ENCODE measurements at places on chromosomes 16 and 17. TPM values are rescaled to one million over a fixed set of nuclear protein-coding genes. Genes with fewer than 3 reads are reported as not detected.

DNA sequence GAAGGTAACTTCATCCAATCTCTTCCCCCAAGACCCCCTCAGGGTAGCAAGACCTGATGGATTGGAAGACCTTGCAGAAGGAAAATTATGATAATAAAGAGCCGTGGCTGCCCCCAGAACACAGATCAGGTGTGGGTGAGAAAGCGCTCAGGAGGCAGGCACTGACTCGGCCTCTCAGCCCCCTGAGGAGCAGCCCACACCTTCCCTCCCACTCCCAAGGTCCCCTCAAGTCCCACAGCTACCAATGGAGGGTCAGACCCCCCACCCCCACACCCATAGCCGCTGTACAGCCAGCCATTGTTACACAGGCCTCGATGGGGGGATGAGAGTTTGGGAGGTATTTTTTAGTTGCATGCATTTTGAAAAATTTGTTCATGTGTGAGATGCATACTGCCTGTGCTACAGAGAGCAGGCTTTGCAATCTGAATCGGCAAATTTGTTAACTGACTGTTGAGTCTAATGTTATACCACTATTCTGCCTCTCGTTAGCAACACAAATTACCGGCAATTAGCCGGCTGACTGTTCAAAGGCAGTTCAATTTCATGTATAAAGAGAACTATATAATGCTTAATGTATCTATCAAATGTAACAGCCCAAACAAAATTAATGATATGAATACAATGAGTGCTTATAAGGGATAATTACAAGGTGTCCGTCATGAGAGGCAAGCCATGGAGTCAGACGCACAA is 211.7 kb downstream of the C16orf78 start:
- no peak for DNase-seq

DNA sequence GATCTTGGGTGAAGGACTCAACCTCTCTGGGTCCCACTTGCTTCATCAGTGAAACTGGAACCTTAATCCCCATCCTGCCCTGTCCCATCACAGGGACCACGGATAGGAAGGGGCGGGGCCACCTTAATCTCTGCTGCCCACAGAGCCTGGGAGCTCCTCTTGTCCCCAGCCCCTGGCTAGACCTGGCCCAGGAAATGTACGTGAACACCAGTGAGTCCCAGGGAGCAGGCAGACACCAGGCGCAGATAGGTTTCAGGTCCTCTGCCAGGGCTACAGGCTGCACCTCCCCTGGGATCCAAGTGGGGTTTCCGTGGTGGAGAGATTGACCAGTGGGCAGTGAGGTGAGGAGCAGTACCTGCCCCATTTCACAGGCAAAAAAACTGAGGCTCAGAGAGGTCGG is 21.0 kb downstream of the RAB11FIP4 start:
- no peak for DNase-seq

GRCh38 chr16:86567701-86568581 is 1.3 kb downstream of the FOXC2 start:
- DNase-seq: no peak

Gene NPTX1
- 0.53 TPM for total RNA-seq

DNA sequence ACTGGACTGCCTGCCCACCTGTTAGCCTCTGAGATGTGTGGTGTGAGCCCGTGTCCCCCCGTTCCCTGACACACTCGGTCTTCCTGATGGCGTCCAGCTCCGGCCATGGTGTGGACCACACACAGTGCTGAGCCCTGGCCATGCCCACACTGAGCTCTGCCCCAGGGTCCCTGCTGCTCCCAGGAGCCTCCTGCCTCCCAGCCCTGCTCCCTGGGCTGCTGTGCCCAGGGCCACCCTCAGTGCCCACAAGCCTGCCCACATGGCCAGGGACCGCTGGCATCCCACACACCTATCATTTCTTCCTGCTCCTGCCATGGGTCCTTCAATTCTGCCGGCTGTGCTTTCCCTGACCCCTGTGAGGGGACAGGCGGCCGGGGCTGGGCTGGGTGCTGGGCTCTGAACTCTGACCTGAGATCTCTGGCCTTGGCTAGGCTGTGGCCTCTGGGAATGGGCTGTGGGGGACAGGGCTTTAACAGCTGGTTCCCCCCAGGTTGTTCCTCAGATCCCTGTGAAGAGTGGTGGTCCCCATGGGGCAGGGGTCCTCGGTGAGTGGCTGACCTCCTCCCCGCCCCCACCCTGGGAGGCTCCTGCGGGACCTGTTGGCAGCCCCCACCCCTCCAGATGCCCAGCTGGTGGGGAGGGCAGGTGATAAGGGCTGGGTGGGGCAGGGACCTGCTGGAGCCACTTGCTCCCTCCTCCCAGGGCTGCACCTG is 4.0 kb downstream of the CEMP1 start:
- DNase-seq: no peak

Gene OSGIN1
- total RNA-seq: 10.6 TPM

Gene MT1M
- total RNA-seq: not detected

DNA sequence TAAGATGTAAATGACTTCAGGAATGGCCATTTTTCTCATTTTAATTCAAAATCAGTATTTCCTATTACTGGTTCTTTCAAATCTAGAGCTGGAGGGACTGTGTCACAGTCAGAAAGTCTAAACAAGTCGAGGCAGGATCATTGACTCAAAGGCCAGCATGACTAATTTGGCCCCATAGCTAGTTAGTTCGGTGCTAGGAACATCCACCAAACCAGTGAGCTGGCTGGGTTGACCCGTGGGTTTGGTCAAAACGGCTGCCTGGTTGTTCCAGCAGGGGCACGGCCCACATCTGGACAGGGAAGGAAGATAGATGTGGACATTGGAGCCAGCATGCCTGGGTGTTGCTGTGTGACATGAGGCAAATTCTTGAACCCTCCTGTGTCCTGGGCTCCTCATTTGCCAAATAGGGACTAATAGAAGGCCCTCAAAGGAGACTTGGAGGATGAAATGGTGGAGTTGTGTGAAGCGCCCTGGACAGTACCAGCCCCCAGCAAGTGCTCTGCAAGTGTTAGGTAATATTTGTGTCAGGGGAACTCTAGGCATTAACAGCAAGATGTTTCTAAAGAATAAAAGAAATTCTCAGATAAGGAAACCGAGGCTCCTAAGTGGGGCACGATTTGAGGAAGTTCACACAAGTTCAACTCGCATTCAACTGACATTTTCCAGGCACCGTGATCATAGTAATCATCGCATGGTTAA is 46.2 kb downstream of the MEOX1 start:
- DNase-seq: no peak

Data from A172 (cell line).